ENCODE measurements at places on chromosomes 12 and 14.

- no peak for DNase-seq
Measured at GRCh38 chr12:51890511-51891171, 2.7 kb downstream of the ANKRD33 start.

DNA sequence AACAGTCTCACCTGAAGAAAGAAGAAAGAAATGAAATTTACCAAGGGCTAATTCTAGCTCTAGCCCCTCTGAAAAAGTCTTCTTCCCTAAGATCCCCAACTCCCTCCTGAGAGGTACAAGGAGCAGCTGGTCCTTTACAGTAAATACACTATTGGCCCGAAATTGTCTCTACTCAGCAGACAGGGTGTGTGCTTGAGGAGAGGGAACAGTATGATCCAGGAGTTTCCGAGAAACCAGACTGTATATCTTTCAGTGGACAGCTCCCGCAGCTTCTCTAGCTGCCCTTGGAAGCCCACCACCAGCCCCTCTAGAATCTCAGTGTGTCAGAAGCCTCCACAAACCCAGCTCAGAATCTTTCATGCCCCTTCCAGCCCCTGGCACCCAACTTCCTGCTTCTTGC, 8.1 kb downstream of the GPR84 start:
- no peak for DNase-seq

DNA sequence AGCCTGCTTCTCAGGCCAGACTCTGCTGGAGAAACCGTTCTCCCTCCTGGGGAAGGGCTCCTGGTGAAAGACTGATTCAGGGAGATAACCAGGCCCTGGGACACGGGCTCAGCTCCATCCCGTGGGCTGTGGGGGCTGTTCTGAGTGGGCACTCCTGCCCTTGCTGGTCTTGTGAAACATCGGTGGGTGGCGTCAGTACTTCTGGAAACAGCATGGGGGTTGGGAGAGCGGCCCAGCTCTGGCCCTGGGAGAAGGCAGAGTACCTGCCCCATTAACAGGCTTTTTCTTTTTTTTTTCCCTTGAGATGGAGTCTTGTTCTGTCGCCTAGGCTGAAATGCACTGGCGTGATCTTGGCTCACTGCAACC, 786 bp downstream of the SLC25A47 start:
- DNase-seq = no peak

- no peak for DNase-seq
Measured at GRCh38 chr12:78540606-78541336, 323.8 kb upstream of the SYT1 start.

DNA sequence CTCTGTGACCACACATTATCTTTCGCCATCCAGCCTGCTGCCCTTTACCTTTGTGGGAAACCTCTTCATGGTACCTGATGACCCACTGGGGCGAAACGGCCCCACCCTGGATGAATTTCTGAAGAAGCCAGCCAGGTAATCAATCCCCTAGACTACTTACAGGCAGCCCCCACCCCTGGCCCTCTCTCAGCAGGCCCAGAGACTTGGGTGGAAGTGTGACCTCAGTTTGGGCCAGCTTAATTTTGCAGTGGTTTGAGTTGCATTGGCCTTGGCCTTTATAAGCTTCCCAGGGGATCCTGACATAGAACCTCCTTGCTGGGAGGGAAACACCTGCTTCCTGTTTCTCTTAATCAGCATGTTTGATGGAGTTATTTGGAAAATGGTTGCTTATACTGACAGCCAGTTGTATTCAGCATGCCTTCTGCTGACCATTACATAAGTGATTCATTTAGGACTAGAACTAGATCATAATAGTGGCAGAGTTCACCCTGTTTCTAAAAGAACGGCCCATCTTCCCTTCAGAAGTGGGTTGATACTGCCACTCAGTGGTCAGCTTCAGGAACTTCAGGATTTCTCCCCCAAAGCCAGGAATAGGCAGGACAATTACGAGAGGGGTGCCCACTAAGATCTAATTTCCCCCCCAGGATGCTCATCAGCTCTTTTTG, 6.1 kb downstream of the SDR39U1 start:
- DNase-seq = peak; percentile 16

GRCh38 chr12:45973526-45973925, 16.8 kb downstream of the SCAF11 start:
- no peak for DNase-seq

- no peak for DNase-seq
Measured at GRCh38 chr12:64639466-64639865, 29.2 kb downstream of the RASSF3 start.

GRCh38 chr14:33754261-33754660, 196.6 kb downstream of the EGLN3 start:
- peak; percentile 48 for DNase-seq

GRCh38 chr14:28944605-28945004, 178.0 kb downstream of the FOXG1 start:
- no peak for DNase-seq

DNA sequence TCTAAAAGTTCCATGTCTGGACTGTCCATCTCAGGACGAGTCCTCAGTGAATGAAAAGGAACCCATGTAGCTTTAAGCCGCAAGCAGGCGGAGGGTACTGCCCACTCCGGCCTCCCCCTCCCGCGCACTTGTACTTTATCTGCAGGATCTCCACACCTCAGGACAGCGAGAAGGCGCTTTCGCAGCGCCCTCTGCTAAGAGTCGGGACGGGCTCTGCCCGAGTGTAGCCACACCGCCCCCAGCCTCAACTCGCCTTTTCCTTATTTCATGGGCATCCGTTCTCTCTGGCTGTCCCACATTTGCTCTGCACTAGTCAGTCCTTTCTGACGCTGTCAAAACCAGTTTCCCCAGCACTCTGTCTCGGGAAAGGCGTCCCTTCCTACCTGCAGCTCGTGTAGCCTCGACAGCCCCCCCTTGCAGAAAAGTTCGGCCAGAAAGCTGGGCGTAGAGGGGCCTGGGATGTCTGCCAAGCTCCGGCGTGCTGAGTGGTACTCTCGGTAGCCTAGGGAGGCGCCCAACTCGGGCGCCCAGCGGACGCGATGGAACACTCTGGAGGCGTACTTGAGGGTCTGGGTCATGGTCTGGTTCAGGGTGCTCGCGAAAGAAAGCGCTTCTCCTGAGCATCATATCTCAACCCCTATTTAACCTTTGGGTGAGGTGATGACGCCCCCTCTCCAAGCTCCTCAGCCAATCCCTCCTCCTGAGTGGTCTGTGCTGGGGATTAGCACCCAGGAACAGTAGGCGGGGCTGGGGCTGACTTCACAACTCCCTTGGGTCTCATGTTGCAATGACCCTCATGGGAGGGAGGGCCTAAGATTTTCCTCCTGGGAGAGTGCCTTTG, at the start of gene CYP27B1:
CYP27B1 (minus strand) TSS at position 615 of the 841 bp plus-strand sequence; CDS start at position 578, 37 bp downstream.
- DNase-seq = no peak

DNA sequence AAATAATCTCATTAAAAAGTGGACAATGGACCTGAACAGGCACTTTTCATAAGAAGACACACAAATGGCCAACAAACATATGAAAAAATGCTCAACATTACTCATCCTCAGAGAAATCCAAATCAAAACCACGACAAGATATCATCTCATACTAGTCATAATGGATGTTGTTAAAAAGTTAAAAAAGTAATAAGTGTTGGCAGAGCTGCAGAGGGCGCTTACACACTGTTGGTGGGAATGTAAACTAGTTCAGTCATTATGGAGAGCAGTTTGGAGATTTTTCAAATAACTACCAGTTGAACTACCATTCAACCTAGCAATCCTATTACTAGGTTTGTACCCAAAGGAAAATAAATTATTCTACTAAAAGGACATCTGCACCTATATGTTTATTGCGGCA, 47.2 kb downstream of the FOXG1 start:
- no peak for DNase-seq

- no peak for DNase-seq
Measured at GRCh38 chr14:71380271-71380670, 473.0 kb downstream of the PCNX1 start.

DNA sequence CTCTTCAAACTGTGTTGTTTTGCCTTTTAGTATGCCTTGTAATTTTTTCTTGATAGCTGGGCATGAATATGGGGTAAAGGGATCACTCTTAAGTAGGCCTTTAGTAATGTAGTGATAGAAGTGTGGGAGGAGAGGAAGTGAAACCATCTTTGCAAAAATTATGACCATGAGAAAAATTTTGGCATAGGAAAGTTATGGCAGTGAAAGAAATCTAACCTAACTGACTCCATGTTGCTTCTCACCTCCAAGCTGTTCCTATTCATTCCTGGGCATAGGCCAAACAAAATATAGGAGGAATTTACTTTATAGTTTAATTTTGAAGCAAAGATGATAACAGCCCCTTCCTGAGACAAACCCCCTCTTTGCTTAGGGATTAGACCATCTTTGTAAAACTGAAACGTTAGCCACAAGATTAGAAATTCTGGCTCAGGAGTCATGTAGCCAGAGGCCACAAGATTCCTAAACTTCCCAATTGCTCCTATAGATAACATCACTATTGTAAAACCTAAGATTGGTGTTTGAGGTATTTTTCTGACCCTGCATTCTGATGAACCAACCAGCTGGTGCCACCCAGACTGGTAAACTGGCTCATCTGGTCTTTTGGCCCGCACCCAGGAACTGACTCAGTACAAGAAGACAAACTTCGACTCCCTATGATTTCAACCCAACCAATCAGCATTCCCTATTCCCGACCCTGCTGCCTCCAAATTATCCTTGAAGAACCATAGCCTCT, 45.8 kb downstream of the CRADD start:
- DNase-seq = no peak

GRCh38 chr14:102898776-102899515, 23.5 kb upstream of the AMN start:
- DNase-seq = no peak

DNA sequence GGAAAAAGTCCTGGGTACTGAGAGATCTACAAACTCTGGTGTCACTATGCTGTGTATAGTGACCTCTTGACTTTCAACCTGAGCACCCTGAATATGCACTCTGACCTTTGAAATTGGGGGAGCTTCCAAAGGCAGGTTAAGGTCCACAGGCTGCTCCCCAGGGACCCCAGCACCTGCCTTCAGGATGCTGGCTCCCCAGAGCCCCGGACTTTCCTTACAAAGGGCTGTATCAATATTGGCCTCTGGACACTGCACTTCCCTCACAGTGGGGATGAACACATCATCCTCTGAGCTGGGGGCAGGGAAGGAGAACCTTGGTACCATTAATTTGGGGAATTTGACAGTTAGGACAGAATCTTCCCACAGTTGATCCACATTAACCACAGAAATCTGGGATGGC, 14.3 kb downstream of the PLD4 start:
- no peak for DNase-seq

- DNase-seq = no peak
Measured at GRCh38 chr14:24887623-24888304, 162.2 kb downstream of the STXBP6 start.

DNA sequence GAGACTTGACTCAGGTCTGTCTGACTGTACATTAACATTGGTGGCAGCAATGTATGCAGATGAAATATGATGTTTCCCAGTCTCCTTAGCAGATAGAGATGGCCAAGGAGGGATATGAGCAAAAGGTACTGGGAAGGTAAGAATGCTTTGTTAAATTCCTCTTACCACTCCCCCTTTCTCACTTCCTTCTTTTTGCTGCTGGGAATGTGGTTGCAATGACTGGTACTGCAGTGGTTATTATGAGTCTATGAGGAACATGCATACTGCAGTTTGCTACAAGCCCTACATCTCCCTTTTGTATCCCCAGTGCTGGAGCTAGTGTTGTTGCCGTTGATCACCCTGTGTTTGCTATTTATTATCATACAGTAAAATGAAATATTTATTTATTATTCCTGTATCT, 35.9 kb downstream of the ALDH1L2 start:
- DNase-seq = no peak

DNA sequence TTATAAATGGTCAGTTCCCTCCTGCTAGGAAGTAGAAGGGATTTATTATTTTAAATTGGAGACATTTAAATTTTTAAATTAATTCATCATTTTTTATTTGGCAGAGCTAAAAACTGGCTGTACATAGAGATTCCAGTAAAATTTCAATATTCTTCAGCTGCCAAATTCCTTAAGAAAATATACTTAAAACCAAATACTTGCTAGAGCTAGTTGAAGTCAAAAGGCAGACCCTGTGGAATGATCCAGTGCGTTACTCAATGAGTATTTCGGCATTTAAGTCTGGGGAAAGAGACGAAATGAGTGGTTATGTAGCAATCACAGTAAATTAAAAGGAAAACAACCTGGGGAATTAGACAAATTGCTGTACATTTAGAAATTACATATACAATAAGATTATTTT, 1104.7 kb downstream of the SLC6A15 start:
- no peak for DNase-seq

DNA sequence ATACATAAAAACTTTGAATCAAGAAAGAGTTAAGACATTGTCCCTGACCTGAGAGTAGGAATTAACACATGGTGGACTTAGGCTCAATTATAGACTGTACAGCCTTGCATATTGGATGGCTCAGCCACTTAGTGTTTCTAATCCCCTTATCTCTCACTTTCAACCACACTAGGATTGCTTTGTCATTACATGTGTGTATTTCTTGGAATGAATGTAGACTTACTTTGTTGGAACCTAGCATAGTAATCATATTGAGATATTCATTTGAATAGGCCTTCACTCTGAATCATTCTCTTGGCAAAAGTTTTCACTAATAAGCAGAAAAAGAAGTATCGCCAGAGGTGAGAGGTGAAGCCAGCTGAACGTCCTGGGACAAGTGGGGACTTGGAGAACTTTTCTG, 1973.9 kb upstream of the FLRT2 start:
- no peak for DNase-seq

DNA sequence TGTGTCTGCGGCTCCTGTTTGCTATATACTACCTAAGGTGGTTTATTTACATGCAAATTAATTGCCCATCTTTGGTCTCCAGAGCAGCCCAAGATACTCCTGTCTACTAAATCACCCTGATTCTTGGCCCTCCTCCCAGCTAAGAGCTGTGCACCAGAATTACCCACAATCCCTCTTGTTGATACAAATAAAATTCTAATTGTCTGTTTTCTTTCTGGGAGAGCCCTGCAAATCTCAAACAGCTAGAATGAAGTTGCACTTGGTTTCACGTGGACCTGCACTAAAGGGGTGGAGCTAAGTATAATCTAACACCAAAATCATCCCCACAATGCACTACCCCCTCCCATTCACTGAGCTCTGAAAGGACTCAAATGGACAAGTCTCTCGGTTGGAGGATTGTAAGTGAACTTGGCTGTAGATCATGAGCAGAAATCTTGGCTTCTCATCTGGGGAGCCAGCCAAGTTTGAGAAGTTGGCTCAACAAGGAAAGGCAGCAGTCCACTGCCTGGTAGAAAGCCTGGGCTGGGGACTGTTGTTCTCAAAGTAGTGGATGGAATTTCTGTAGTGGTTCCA, 6.6 kb downstream of the MAX start:
- no peak for DNase-seq

GRCh38 chr14:104657101-104657524, 32.3 kb upstream of the INF2 start:
- no peak for DNase-seq

GRCh38 chr14:59238216-59238615, 49.7 kb downstream of the DAAM1 start:
- DNase-seq = no peak

GRCh38 chr12:90628213-90628612, 326.8 kb downstream of the CCER1 start:
- no peak for DNase-seq

DNA sequence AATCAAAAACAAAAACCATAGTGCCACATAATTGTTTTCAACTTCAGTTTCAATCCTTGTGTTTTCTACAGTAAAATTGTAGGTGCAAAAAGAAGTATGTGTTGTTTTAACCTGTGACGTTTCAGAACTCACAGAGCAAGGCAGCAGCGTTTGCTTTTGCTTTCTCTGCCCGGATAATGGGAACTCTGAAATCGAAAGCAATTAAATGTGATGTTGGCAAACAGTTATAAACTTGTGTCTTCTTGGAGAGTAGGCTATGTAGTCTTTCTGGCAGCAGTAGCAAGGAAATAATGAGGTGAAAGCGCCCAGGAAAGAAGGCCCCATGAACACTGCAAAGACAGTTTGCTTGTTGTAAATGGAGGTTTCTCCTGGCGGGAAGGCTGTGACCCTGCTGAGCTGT, 39.1 kb downstream of the FNTB start:
- no peak for DNase-seq

Data from NT2/D1 (cell line).